Activated T-helper 1 cell treated with anti-CD3 and anti-CD28 coated beads, Interleukin-12 subunit alpha, Interleukin-12 subunit beta, Interleukin-2, Interleukin-4 antibody, amounts not matched to agents 30 ng/mL and 10 ng/mL and 1 ng/mL, durations not matched to agents 14 hours and 24 hours and 36 hours (primary cell): ENCODE measurements at places on chromosomes 16 and 17. TPM values are rescaled to one million over a fixed set of nuclear protein-coding genes. Genes with fewer than 3 reads are reported as not detected.

DNA sequence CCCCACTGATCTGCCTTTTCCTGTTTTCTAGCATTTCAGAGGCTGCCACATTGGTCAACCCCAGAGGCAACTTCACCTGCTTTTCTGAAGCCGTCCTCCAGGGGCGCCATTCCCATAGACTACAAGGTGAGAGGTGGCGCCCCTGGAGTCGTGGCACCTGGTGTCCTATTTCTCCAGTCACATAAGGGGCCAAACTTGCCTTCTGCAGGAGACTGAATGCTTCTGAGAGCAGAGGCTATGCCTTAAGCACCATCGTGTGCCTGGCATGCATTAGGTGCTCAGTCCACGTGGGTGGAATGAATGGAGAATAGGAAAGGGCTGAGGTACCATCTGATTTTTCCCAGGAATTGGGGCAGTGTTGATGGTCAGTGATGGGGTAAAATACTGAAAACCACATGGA is 164.8 kb downstream of the HAPSTR1 start:
- no peak overlapping the region for H3K4me3 ChIP-seq
- no peak overlapping the region for H3K27ac ChIP-seq
- no peaks in the 10 kb centered on the region for H3K27me3 ChIP-seq
- H3K4me1 ChIP-seq, result no peaks in the 10 kb centered on the region
- no peaks in the 10 kb centered on the region for H3K36me3 ChIP-seq

DNA sequence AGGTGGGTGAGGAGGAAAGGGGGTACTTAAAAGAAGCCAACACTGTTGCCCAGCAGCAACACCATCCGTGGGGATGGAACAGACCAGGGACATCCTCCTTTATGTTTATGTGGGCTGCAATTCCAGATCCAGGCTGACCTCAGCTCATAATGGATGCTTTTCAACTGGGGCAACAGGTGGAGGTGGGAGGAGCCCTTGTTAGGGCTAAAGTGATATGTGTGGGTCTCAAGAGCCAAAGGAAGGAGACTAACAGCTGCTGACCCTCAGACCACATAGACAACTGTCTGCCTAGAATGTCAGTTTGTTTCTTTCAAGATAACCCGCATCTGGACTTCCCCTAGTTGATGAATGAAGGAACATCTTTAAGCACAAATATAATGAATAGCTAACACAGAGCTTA is 2.0 kb upstream of the INPP5K start:
- DNase-seq, result no peak
- H3K4me3 ChIP-seq, result peak overlapping the region; percentile 71
- no peaks in the 10 kb centered on the region for H3K27me3 ChIP-seq

GRCh38 chr16:4387781-4388180 is 16.1 kb downstream of the VASN start:
- no peaks in the 10 kb centered on the region for H3K4me1 ChIP-seq
- no peak overlapping the region for H3K27ac ChIP-seq
- no peak for DNase-seq
- H3K27me3 ChIP-seq, result no peaks in the 10 kb centered on the region

DNA sequence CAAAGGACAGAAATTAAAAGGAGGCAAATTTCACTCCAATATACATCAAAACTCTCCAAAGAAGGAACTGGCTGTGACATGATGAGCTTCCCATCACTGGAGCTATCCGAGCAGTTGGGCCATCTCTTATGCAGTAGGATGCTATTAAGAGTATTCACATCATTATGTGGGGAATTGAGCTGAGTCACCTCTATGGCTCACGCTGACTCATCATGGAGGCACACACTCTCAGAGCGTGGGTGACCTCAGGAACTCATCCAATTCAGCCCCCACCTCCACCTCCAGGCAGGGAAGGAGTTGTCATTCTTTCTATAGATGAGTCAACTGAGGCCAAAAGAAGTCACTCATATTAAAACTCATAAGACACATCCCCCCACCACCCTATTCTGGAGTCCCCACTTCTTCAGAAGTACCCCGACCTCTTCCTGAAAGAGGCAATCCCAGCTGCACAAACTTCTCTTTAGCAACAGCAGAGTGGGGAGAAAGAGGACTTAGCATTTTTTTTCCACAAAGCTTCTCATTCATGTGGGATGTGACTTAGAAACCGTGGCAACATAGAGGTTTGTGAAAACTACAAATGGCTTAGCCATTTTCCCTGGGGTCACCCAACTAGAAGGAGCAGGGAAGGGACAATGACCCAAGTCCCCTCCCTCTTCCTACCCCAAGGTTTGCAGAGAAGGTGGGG is 32.5 kb downstream of the ABCC12 start:
- no peaks in the 10 kb centered on the region for H3K27me3 ChIP-seq
- no peak overlapping the region for H3K4me3 ChIP-seq
- H3K36me3 ChIP-seq, result no peaks in the 10 kb centered on the region
- DNase-seq, result peak; percentile 13
- H3K4me1 ChIP-seq, result peaks cover 40% of the 10 kb centered on the region
- H3K27ac ChIP-seq, result peak overlapping the region; percentile 36

GRCh38 chr16:27740496-27741201 is 190.7 kb downstream of the KATNIP start:
- no peaks in the 10 kb centered on the region for H3K27me3 ChIP-seq
- no peak overlapping the region for H3K4me3 ChIP-seq
- no peaks in the 10 kb centered on the region for H3K4me1 ChIP-seq
- H3K27ac ChIP-seq, result no peak overlapping the region
- no peaks in the 10 kb centered on the region for H3K36me3 ChIP-seq
- DNase-seq, result no peak

GRCh38 chr17:82386881-82387704 is 15.5 kb downstream of the UTS2R start:
- no peaks in the 10 kb centered on the region for H3K27me3 ChIP-seq
- H3K36me3 ChIP-seq, result no peaks in the 10 kb centered on the region
- no peak for DNase-seq
- H3K4me3 ChIP-seq, result no peak overlapping the region
- peaks cover 4% of the 10 kb centered on the region for H3K4me1 ChIP-seq
- no peak overlapping the region for H3K27ac ChIP-seq

CCL14 gene
- not detected in 2 replicates for total RNA-seq

TNFRSF13B gene
- not detected in 2 replicates for total RNA-seq

ARHGAP44 gene
- 0.51 TPM in 1 of 2 replicates, not detected in the other for total RNA-seq

DNA sequence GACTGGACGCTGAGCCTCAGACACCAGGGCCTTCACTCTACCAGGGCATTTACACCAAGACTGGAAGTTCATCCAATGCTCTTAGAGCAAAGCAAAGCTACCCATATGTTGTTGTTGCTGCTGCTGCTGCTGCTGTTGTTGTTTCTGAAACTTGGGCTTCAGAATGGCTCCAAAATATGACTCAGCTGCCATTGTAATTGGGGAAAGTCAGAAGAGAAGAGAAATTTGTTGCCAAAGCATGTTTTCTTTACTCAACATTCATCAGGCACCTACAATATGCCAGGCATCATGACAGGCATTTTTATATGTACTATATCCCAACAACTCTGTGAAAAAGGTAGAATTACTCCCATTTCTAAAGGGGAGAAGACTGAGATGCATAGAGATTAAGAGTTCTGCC is 11.9 kb downstream of the KRT32 start:
- H3K27ac ChIP-seq, result no peak overlapping the region
- no peak for DNase-seq
- H3K4me1 ChIP-seq, result no peaks in the 10 kb centered on the region
- no peak overlapping the region for H3K4me3 ChIP-seq

GRCh38 chr16:88064889-88065746 is 113.9 kb downstream of the BANP start:
- H3K27me3 ChIP-seq, result no peaks in the 10 kb centered on the region
- peaks cover 5% of the 10 kb centered on the region for H3K36me3 ChIP-seq
- no peaks in the 10 kb centered on the region for H3K4me1 ChIP-seq
- no peak overlapping the region for H3K27ac ChIP-seq
- H3K4me3 ChIP-seq, result no peak overlapping the region
- DNase-seq, result no peak

CD300A gene
- 9.8 and 10.4 TPM in 2 replicates for total RNA-seq

DNA sequence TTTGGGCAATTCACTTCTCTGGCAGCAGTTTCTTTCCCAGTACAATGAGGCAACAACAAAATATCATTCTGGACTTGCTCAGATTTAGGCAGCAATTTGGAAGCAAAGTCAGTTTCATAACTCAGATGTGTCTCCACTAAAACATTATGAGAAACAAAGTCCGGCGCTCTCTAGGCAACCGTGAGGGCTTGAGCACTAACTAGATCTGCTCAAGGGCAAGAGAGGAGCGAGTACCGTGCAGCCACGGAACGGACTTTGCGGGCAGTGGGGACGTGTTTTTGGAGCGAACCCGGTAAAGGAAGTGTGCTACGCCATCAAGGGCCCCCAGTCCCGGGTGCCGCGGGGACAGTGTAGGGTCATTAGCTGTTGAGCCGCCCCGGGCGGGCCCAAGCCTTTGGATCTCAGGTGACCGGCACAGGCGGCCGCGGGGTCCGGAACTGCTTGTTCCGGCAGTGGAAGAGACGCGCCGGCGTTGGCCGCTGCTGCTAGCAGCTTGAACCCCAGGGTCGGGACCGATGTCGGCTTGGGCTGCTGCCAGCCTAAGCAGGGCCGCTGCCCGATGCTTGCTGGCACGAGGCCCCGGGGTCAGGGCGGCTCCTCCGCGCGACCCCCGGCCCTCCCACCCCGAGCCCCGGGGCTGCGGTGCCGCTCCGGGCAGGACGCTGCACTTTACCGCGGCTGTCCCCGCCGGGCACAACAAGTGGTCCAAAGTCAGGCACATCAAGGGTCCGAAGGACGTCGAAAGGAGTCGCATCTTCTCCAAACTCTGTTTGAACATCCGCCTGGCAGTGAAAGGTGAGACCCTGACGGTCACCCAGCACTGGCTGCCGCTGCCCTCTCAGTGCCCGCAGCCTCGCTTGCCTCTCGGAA is at the start of gene TACO1:
Gene TACO1 (plus strand): TSS at position 327 of the 870 bp plus-strand sequence. CDS start 189 bp downstream, at position 516.
- H3K4me3 ChIP-seq, result peak within 1 kb of the TSS; percentile 99
- no peaks in the 10 kb centered on the region for H3K27me3 ChIP-seq
- H3K4me1 ChIP-seq, result peaks cover 26% of the 10 kb centered on the region
- H3K27ac ChIP-seq, result peak within 1 kb of the TSS; percentile 94
- DNase-seq, result peak; percentile 75

- H3K4me1 ChIP-seq, result peaks cover 10% of the 10 kb centered on the region
- DNase-seq, result no peak
- no peak overlapping the region for H3K27ac ChIP-seq
- H3K4me3 ChIP-seq, result no peak overlapping the region
- H3K36me3 ChIP-seq, result no peaks in the 10 kb centered on the region
Observed at GRCh38 chr16:85019659-85020245, 7.8 kb upstream of the KIAA0513 start.

CPSF4L gene
- total RNA-seq, result not detected in 2 replicates

GRCh38 chr17:30395398-30396022 is 16.8 kb downstream of the CPD start:
- no peak for DNase-seq
- no peak overlapping the region for H3K27ac ChIP-seq
- no peak overlapping the region for H3K4me3 ChIP-seq
- H3K36me3 ChIP-seq, result peaks cover 22% of the 10 kb centered on the region
- peaks cover 14% of the 10 kb centered on the region for H3K4me1 ChIP-seq

FBXO39 gene
- 0.29 TPM in 1 of 2 replicates, not detected in the other for total RNA-seq

GRCh38 chr17:77264617-77265230 is 124.0 kb downstream of the SEC14L1 start:
- H3K27ac ChIP-seq, result no peak overlapping the region
- H3K4me1 ChIP-seq, result no peaks in the 10 kb centered on the region
- no peak overlapping the region for H3K4me3 ChIP-seq
- peaks cover 8% of the 10 kb centered on the region for H3K27me3 ChIP-seq

KRT33B gene
- not detected in 2 replicates for total RNA-seq

DNA sequence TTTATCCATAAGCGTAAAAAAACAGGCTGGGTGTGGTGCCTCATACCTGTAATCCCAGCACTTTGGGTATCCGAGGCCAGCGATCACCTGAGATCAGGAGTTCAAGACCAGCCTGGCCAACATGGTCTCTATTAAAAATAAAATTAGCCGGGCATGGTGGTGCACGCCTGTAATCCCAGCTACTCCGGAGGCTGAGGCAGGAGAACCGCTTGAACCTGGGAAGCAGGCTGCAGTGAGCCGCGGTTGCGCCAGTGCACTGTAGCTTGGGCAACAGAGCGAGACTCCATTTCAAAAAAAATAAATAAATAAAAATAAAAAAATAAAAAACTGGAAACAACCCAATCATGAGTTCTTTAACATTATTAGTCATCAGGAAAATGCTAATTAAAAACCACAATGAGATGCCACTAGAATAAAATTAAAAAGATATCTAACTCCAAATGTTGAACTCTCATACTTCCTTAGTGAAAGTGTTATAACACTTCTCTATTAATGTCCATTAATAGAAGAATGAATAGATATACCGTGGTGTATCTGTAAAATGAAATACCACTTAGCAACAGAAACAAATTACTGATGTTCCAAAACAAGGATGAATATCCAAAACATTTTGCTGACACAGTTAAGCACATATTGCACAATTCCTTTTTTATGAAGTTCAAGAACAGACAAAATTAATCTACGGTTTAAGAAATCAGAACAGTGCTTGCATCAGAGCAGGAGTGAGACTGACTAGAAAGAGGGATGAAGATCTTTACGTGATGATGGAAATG is 13.1 kb downstream of the MPHOSPH6 start:
- DNase-seq, result no peak
- H3K36me3 ChIP-seq, result peaks cover 33% of the 10 kb centered on the region
- no peaks in the 10 kb centered on the region for H3K4me1 ChIP-seq

GRCh38 chr17:57783338-57783742 is 38.2 kb upstream of the CCDC182 start:
- peaks cover 21% of the 10 kb centered on the region for H3K27me3 ChIP-seq
- H3K4me1 ChIP-seq, result no peaks in the 10 kb centered on the region
- no peaks in the 10 kb centered on the region for H3K36me3 ChIP-seq
- H3K4me3 ChIP-seq, result no peak overlapping the region
- no peak overlapping the region for H3K27ac ChIP-seq
- peak; percentile 73 for DNase-seq

DNA sequence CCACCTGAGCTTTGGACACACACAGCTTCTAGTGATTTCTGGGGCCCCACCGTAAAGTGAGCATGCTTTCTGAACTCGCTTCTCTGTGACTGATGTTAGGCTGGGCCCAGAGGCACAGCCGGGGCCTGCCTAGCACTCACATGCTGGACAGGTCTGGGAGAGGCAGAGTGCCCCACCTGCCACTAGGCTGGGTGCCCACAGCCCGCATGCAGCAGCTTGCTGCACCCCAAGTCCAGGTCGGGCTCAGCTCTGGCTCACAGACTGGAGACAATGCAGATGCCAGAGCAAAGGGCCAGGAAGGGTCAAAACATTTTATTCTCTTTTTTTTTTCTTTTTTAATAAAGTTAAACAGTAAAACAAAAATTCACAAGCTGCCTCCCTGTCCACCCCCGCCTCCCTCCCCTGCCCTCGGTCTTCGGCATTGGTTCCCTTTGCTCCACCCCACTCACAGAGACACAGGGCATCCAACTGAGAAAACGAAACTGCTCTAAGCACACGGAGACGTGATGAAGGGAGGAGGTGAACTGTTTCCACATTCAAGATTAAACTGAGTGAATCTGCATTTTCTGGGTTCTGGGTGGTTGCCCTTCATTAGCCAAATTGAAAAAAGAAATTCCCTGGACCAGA is 9.7 kb downstream of the CNP start:
- H3K4me1 ChIP-seq, result peaks cover 6% of the 10 kb centered on the region
- H3K4me3 ChIP-seq, result no peak overlapping the region
- DNase-seq, result no peak
- no peak overlapping the region for H3K27ac ChIP-seq
- peaks cover 49% of the 10 kb centered on the region for H3K36me3 ChIP-seq
